ENCODE measurements at places on chromosomes 1 and 21.

- DNase-seq: no peak
Measured at GRCh38 chr1:6350416-6351088, 43.0 kb downstream of the ACOT7 start.

DNA sequence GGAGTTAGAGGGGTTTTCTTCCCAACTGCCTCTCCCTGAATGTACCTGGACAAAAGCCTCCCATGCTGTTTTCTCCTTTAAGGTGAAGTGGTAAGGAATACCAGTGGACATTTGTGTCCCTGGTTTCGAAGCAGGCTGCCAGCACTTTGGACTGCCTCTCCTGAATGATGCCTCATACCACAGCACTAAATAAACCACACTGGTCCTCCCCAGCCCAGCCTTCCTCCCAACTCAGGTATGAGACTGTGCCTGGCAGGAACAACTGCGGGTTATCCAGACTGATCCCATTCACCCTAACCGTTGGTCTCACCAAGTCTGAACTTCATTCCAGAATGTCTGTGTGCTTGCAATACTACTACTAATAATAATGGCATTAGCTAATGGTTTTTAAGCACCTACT lies 9.3 kb downstream of the COQ8A start:
- DNase-seq: no peak

DNA sequence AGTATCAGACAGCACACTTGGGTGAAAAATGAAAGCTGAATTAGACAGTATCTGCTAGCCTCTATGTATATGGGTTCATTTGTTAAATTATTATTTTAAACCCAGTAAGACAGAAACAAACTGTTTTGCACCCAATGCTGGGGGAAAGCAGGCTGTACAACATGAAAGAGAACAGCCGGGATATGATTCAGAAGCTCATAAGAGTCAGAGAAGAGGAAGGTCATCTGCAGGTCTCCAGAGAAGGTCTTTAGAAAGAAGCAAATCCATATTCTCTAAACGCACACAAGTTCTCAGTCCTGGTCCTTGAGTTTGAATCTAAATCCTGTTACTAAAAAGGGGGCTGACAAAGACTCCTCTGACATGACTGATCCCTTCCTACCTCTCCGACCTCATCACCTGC lies 155.1 kb downstream of the SIPA1L2 start:
- no peak for DNase-seq

DNA sequence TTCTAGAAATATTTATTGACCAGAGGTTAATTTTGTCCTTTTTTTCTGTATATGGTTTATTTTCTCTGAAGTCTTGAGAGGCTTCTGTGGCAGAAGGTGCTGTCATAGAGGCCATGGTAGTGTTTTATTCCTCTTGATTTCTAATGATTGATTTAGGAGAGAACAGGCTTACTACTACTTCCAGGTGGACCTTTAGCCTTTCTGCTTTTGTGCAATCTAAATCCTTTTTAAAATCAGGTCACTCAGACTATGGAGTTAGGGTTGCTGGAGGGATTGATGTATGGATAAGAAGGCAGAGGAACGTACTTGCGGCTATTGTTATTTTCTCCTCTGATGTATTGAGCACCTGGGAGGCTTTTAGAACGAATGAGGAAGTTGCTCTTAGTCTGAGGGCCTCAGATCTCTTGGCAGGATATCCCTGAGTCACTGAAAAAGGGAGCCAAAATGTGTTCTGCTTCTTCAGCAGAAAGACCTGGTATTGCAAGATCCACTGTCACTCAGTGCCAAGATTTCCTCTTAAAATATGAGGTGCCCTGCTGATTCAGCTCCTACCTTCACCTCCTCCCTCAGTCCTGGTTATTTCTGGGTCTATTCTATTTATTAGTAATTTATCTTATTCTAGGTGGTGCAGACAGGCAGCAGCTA lies 277.4 kb downstream of the ZNF648 start:
- no peak for DNase-seq

GRCh38 chr1:19412654-19413053 lies 72.7 kb downstream of the CAPZB start:
- no peak for DNase-seq

DNA sequence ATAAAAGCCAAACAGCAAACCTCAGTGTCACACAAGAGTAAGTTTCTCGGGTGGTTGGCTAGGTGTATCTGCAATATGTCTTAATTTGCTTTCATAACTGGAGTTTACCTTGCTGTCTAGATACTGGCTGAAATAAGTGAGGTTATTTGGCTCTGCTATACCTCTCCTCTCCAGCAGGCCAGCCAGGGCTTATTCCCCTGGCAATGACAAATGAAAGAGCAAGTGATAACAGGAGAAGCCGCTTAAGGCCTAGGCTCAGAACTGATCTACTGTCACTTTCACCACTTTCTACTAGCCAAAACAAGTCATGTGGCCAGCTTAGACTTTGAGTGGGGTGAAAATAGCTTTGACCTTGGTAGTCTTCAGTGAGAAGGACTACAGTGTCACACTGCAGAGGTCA lies 4.8 kb upstream of the RPE65 start:
- no peak for DNase-seq

All from activated CD8-positive, alpha-beta memory T cell treated with anti-CD3 and anti-CD28 coated beads for 4 hours (primary cell).